H9 (cell line): ENCODE measurements at places on chromosomes 11 and 22.

DNA sequence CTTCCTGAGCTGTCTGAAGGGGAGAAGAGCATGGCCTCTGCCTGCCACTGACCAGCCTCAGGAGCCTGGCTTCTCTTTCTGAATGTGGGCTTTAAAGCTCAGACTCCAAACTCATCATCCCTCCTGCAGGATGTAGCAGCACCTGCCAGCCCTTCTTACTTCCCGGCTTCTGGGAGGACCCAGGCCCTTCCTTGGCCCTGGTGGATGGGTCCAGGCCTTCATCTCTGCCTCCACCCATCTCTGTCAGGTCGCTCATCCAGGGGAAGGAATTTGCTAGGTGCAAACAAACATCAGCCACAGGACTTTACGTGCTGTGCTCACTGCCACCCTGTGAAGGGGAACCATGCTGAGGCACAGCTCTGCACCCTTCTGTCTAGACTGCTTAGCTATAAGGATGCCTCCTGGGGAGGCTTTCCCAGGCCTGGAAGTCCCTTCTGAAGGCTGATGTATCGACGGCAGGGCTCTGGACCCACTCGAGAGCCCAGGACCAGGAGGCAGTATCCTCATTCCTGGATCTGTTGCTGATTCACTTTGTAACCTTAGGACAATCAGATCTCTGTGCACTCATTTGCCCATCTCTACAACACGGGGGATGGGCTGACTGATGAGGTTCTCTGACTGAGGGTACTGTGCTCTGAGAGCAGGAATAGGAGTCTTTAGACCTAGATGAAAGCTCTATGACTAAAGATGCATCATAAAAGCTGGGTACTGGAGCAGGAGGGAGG, 30.9 kb downstream of the USP35 start:
- peak; percentile 12 for DNase-seq

DNA sequence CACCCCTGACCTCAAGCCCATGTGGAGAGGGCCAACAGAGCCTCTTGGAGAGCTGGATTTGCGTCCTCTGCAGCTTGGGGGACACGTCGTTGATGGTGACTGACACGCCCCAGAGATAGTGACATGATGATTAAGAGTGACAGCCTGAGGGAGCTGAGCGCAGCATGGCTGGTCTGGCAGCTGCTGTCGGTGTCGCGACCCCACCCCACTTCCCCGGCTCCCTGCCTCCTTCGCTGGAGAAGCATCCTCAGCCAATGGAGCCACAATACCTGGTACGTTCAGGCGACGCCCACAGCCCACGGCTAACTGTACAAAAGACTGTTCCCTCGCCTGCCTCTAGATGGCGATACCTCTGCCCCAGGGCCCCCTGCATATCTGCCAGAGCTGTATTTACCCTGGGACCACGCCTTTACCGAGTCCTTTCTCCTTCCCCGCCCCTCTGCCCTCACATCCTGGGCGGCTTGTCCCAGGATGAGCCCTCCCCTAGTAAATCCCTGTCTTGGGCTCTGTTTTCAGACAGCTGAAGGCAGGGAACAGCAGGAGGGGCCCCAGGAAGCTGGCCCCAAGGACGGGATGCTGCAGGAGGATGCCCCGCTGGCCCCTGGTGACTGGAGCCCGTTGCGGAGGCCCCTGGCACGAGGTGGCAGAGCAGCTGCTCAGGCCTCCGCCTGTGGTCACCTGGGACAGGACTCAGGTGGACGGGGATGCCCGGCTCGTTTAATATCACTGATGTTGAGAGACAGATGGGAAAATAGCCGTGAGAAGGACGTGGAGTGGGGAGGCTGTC, 90.6 kb downstream of the RPS6KA4 start:
- DNase-seq: peak; percentile 91

- DNase-seq: no peak
Observed at GRCh38 chr11:2987881-2988861, 4.0 kb downstream of the NAP1L4 start.

GRCh38 chr11:69971741-69972140, 106.4 kb upstream of the ANO1 start:
- DNase-seq: no peak

DNA sequence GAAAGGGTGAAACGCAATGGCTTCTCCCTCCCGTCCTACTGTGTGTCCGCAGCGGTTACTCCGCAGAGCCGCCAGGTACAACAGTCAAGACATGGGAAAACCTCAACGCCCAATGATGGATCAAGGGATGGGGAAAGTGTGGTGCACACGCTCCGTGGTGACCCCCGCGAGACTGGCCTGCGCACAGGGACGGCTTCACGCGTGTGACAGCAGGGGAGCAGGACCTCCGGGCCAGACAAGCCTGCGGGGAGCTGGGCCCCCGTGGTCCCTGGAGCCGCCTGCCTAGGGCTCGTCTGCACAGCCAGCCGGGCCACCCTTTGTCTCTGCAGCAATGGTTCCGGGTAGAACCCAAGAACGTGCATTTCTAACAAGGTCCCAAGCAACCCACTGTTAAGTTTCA, 31.7 kb upstream of the MOB2 start:
- DNase-seq: no peak
